ENCODE measurements at places on chromosomes 1 and 21. TPM values are rescaled to one million over a fixed set of nuclear protein-coding genes. Genes with fewer than 3 reads are reported as not detected.

LCE2D gene
- total RNA-seq = not detected

REN gene
- not detected for total RNA-seq

PWP2 gene
- 7.9 TPM for total RNA-seq

- H3K4me3 ChIP-seq = no peak overlapping the region
- H3K27ac ChIP-seq = no peak overlapping the region
- no peak for DNase-seq
- H3K4me1 ChIP-seq = no peaks in the 10 kb centered on the region
- H3K27me3 ChIP-seq = no peaks in the 10 kb centered on the region
These were observed 20.7 kb downstream of the ITGB2 start for GRCh38 chr21:44899768-44900558.

DNA sequence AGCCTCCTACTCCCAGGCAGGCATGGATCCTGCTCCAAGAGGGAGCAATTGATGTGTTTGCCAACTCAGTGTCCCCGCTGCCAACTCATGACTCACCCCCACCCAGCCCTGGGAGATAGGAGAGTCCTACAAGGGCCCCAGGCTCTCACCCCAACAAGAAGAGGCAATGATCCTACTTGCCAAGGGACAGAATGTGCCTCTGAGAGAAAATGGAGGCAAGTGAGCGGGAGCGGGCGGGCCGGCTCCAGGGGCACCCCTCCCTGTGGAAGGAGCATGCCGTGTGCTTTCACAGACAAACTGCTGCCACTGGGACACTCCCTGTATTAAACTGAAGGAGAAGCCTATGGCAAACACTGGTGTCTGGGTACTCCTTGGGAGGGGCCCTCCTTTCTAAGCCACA is 16.7 kb downstream of the PKP1 start:
- no peak overlapping the region for H3K27ac ChIP-seq
- H3K4me1 ChIP-seq = peaks cover 24% of the 10 kb centered on the region
- H3K27me3 ChIP-seq = no peaks in the 10 kb centered on the region

DNA sequence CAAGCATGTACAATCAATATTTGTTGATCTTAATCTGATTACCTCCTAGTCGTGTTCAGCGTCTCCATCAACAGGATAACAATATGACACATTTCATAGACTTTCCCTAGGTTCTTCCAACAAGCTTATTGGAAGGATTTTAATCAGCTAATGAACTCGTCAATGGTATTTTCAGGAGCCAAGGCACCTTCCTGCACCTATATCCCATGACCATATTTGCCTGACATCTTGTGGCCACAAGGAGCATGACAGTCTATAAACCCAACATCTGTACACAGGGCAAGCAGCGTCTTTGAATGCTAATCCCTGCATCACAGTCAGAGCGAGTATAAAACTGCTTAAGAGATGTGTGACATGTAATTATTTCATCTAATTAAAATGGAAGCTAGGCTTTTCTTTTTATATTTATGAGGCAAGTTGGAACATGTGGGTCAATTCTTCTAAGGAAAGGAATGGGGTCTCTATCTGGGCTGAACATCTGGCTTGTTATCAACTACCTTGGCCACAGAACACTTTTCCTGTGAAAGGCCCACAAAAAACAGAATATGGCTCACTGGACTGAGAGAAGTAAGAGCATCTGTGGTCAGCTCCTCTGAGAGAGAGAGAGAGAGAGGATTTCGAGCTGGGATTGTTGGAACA is 388.8 kb downstream of the NTNG1 start:
- no peaks in the 10 kb centered on the region for H3K27me3 ChIP-seq
- no peak for DNase-seq
- no peaks in the 10 kb centered on the region for H3K4me1 ChIP-seq
- no peaks in the 10 kb centered on the region for H3K36me3 ChIP-seq
- H3K4me3 ChIP-seq = no peak overlapping the region
- no peak overlapping the region for H3K27ac ChIP-seq

- H3K36me3 ChIP-seq = no peaks in the 10 kb centered on the region
- no peak overlapping the region for H3K27ac ChIP-seq
- no peak for DNase-seq
- no peaks in the 10 kb centered on the region for H3K4me1 ChIP-seq
- no peak overlapping the region for H3K4me3 ChIP-seq
These were observed 61.0 kb downstream of the RUNX1 start for GRCh38 chr21:34988139-34988538.

LY9 gene
- total RNA-seq = 2.1 TPM

- H3K36me3 ChIP-seq = peaks cover 8% of the 10 kb centered on the region
- no peak overlapping the region for H3K4me3 ChIP-seq
- peaks cover 4% of the 10 kb centered on the region for H3K4me1 ChIP-seq
- no peaks in the 10 kb centered on the region for H3K27me3 ChIP-seq
These were observed 47.0 kb upstream of the SDC3 start for GRCh38 chr1:30955448-30956015.

PDZK1 gene
- 0.56 TPM for total RNA-seq

DNA sequence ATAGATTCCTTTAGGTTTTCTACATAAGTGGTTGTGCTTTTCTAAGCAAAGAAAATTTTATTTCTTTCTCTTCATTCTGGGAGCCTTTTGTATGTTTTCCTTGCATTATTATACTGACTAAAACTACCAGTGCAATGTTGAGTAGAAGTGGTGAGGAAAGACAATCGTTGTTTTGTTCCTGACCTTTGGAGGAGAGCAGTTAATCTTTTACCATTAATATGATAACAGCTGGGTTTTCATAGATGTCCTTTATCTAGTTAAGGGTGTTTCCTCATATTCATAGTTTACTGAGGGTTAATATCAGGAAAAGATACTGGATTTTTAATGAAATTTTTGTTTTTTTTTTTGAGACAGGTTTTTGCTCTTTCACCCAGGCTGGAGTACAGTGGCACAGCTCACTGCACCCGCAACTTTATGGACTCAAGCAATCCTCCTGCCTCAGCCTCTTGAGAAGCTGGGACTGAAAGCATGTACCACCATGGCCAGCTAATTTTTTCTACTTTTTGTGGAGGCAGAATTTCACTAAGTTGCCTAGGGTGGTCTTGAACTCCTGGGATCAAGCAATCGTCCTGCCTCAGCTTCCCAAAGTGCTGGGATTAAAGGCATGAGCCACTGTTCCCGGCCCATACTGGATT is 9.0 kb upstream of the KCTD3 start:
- H3K27me3 ChIP-seq = no peaks in the 10 kb centered on the region
- no peaks in the 10 kb centered on the region for H3K4me1 ChIP-seq
- no peak overlapping the region for H3K27ac ChIP-seq
- no peak for DNase-seq

DNA sequence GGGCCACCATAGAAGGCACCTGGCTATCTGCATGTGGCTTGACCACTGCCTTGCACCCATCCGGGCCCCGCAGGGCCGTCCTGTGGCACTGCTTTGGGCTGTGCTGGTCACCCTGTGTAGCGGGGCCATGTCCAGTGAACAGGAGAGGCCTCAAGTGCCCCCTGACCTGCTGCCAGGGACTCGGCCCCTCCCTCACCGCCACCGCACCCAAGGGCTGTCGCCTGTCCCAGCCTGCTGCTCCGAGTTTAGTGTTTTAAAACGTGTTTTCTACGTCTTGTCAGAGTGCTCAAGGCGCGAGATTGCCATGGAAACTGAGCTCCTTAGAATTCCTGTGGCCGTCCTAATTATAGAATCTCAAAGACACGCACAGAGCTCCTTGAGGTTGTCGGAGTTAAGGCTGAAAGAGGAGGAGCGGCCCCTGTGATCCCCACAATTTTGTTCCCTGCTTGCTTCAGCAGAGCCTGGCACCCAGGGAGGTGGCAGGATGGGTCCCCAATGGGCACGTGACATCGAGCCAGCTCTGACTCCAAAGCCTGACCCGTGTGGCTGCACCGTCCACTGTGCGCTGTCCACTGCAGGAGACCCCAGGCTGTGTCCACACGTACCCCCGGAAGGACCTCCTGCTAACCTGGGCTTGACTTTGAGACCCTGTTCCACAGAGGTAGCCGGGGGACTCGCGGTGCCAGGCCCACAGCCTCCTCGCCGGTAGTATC is 66.2 kb downstream of the FAAP20 start:
- H3K27ac ChIP-seq = peak overlapping the region; percentile 43
- H3K4me1 ChIP-seq = peaks cover 31% of the 10 kb centered on the region
- H3K4me3 ChIP-seq = no peak overlapping the region
- no peaks in the 10 kb centered on the region for H3K27me3 ChIP-seq

C1orf141 gene
- not detected for total RNA-seq

NHLH1 gene
- not detected for total RNA-seq

GRCh38 chr1:93255222-93256079 is 74.9 kb downstream of the CCDC18 start:
- H3K27ac ChIP-seq = no peak overlapping the region
- no peak for DNase-seq
- no peak overlapping the region for H3K4me3 ChIP-seq
- no peaks in the 10 kb centered on the region for H3K27me3 ChIP-seq
- H3K36me3 ChIP-seq = no peaks in the 10 kb centered on the region

S100A9 gene
- total RNA-seq = 36.2 TPM

PTGS2 gene
- total RNA-seq = 0.89 TPM

DNA sequence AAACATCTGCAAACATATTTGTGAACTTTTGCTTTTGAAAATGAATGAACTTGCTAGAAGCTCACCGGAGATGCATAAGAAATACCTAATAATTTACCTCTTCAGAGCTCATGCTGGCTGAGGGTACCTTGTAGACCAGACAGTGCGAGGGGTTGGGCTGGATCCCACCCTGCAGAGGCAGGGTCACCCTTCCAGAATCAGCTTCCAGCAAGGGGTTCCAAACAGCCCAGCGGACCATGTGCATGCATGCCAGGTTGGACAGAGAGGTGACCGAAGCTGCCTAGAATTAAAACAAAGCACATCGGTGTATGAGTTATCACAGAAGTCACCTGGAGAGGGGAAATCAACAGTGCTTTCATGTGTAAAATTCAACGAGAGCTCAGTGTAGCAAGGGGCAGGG is 59.2 kb downstream of the NPHP4 start:
- no peaks in the 10 kb centered on the region for H3K27me3 ChIP-seq
- peaks cover 7% of the 10 kb centered on the region for H3K36me3 ChIP-seq
- H3K4me3 ChIP-seq = no peak overlapping the region
- H3K4me1 ChIP-seq = no peaks in the 10 kb centered on the region
- H3K27ac ChIP-seq = no peak overlapping the region

ACBD6 gene
- 66.5 TPM for total RNA-seq

- DNase-seq = peak; percentile 21
- no peak overlapping the region for H3K27ac ChIP-seq
- no peaks in the 10 kb centered on the region for H3K27me3 ChIP-seq
- no peaks in the 10 kb centered on the region for H3K4me1 ChIP-seq
- no peak overlapping the region for H3K4me3 ChIP-seq
These were observed 10.8 kb upstream of the EXTL1 start for GRCh38 chr1:26010825-26011224.

- peaks cover 15% of the 10 kb centered on the region for H3K4me1 ChIP-seq
- H3K27ac ChIP-seq = peak within 1 kb of the TSS; percentile 63
- no peaks in the 10 kb centered on the region for H3K36me3 ChIP-seq
These were observed at the start of gene CDK18 for GRCh38 chr1:205504311-205505075. Gene CDK18 (plus strand): TSS chr1:205504669. CDS start chr1:205523168, 18,499 bp downstream.

- no peak overlapping the region for H3K4me3 ChIP-seq
- no peaks in the 10 kb centered on the region for H3K36me3 ChIP-seq
- peaks cover 16% of the 10 kb centered on the region for H3K4me1 ChIP-seq
These were observed 50.2 kb downstream of the LAMC2 start for GRCh38 chr1:183236158-183236725.

- no peak overlapping the region for H3K27ac ChIP-seq
- DNase-seq = no peak
- peaks cover 9% of the 10 kb centered on the region for H3K4me1 ChIP-seq
These were observed 63.3 kb downstream of the FGGY start for GRCh38 chr1:59360170-59360569.

NTMT2 gene
- not detected for total RNA-seq

- no peaks in the 10 kb centered on the region for H3K27me3 ChIP-seq
- no peak overlapping the region for H3K27ac ChIP-seq
- H3K36me3 ChIP-seq = no peaks in the 10 kb centered on the region
These were observed 7.8 kb upstream of the LRRC47 start for GRCh38 chr1:3803905-3804626.

LCE7A gene
- total RNA-seq = not detected

GRCh38 chr1:89322402-89322801 is 41.5 kb upstream of the GBP6 start:
- H3K27ac ChIP-seq = no peak overlapping the region
- no peak overlapping the region for H3K4me3 ChIP-seq
- no peak for DNase-seq
- no peaks in the 10 kb centered on the region for H3K4me1 ChIP-seq
- no peaks in the 10 kb centered on the region for H3K36me3 ChIP-seq

DNA sequence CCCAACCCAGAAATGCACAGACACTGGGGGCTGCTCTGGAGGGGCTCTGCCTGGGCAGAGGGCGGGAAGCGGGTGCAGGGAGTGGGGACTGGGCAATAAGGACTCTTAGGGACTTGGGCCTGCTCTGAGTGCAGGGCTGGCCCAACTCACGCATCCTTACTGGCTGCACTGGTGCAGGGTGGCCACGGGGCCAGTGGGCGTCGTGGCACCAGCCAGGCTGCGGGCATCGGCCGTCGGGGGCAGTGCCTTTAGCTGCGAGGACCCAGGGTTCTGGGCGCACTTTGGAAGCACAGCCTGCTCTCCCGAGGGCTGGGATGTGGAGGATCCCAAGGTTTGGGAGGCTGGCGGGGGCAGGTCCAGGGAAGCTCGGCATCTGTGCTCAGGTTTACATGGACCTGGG is 27.1 kb upstream of the TTLL10 start:
- no peak for DNase-seq
- no peak overlapping the region for H3K4me3 ChIP-seq
- no peaks in the 10 kb centered on the region for H3K4me1 ChIP-seq
- H3K36me3 ChIP-seq = no peaks in the 10 kb centered on the region
- no peaks in the 10 kb centered on the region for H3K27me3 ChIP-seq

MROH9 gene
- total RNA-seq = 0.40 TPM

DNA sequence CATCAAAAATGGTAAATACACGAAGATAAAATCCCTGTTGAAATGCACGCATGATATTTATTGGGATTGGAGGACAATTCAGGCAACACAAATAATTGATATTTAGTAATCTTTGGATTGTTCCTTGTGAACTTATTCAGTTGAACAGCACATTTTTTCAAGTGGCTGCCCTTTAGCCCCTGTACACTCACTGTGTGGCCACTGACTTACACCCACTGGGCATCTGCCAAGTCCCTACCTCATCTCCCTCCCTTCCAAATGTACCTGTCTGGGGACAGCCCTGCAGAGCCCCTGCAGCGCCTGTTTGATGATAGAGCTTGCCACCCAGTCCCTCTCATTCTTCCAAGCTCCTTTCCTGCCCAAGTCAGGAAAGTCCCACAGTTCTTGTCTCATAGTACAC is 154.3 kb downstream of the GLUL start:
- no peaks in the 10 kb centered on the region for H3K27me3 ChIP-seq
- peaks cover 23% of the 10 kb centered on the region for H3K4me1 ChIP-seq
- no peaks in the 10 kb centered on the region for H3K36me3 ChIP-seq
- no peak overlapping the region for H3K4me3 ChIP-seq
- peak; percentile 18 for DNase-seq
- H3K27ac ChIP-seq = no peak overlapping the region

CGN gene
- total RNA-seq = 7.8 TPM

Data from thyroid gland (tissue), 4 donors.